ENCODE measurements at places on chromosomes 4 and X. TPM values are rescaled to one million over a fixed set of nuclear protein-coding genes. Genes with fewer than 3 reads are reported as not detected.

DNA sequence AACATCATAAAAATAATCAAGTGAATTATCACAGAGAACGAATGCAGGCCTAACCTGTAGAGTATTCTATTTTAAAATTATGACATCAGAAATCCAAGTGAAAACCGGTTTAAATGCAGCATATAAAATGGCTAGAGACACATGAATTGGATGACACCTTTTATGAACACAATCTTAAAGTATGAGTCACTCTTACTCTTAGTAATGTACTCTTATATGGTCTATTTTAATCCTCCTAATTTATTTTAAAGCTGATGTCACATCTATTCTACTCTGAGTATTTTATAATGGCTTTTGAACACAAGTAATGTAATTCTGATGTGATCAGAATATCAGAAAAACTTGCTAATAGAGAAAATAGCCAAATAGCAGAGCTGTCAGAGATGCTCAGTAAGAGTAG is 161.4 kb upstream of the RADX start:
- DNase-seq, result no peak

GRCh38 chrX:38375891-38376290 is 23.5 kb downstream of the OTC start:
- DNase-seq, result no peak

- no peak for DNase-seq
These were observed 570.5 kb upstream of the TENM3 start for GRCh38 chr4:181672751-181673150.

DNA sequence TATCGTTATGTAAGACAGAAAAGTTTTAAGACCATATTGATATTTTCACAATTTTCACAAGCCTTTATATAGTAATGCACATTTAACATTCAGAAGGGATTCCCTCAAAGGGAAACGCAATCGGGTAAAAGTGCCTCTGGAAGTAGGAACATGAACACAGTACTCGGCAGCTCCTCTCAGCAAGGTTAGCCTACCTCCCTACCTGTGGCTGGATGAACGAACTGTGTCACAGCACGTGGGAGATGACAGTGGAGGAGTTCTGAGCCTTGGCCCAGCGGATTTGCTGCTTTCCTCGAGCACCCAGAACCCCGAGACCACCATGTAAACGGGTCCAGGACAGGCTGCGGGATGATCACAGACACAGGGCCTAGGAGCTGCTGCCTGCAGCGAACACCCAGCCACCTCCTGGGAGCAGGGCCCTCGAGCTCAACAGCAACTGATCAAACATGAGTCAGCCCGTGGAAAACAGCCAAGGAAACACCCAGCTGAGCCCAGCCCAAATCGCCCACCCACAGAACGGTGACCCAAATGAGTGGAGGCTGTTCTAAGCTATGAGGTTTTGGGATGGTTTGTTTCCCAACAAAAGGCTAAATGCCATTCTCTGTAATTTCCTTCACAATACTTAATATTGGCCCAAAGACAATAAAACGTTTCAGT is 30.4 kb downstream of the FAT1 start:
- DNase-seq, result peak; percentile 59

SPATA18 gene
- 20.1 TPM for total RNA-seq

DNA sequence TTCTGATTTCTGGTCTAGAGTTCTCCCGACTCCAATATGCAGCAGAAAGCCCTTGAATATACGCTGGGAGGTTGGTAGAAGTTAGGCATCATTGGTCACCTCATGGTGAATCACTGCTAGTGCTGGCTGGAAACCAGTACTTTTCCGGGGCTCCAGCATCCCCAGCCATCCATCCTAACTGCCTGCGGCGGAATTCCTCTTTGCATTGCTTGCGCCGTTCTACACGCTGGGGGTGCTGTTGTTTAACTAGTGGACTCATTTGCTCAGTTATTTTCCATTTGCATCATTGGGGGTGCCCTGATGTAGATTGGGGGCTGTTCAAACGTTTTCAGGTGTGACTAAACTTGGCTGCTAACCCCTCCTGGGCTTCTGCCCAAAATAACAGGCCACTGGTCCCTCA is 23.3 kb upstream of the GPR50 start:
- no peak for DNase-seq

GRCh38 chr4:79632114-79632513 is 224.1 kb upstream of the GK2 start:
- no peak for DNase-seq

DNA sequence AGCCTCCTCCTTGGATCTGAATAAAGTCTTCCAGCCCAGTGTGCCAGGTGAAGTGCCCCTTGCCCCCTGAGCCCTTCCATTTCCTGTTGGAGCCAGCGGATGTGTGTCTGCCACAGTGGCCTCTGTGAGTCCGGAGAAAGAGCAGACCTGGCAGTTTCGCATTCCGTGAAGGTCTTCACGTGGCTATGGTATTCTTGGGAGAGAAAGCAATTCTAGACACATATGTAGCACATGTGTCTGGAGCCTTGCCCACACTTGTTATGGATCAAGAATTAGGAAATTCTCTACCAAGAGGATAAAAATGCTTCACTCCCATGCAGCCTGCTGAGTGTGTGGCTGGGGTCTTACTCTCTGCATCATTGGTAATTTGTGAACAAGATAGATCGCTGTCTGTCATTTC is 130.9 kb downstream of the REPS2 start:
- DNase-seq, result no peak

ZNF630 gene
- 6.0 TPM for total RNA-seq

GRCh38 chr4:162706051-162706450 is 460.6 kb downstream of the NAF1 start:
- DNase-seq, result no peak

GRCh38 chr4:6724421-6725111 is 8.6 kb downstream of the BLOC1S4 start:
- no peak for DNase-seq

GRCh38 chr4:141912831-141913230 is 276.4 kb downstream of the IL15 start:
- DNase-seq, result no peak

GRCh38 chr4:108092288-108092687 is 76.4 kb downstream of the LEF1 start:
- no peak for DNase-seq

APLN gene
- total RNA-seq, result 0.20 TPM

- no peak for DNase-seq
These were observed 1054.9 kb upstream of the DIAPH2 start for GRCh38 chrX:95629737-95630136.

DNA sequence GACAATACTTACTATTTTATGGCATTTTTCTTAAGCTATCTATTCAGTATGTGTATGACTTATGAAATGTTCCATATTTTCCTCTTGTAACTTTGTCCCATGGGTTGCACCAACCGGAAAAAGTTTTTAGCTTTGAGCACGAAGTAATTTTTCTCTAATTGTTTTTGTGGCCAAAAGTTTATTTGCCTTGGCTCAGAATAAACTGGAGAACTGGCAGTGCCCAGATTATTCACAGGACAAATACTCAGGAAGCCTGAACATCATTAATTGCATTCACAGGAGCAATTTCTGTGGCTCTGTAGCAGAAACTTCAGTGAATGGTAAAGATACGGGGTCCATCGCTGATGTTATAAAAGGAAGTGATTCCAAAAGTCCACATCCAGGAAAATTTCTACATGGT is 184.5 kb downstream of the ARHGAP10 start:
- DNase-seq, result no peak

ABLIM2 gene
- 11.3 TPM for total RNA-seq
